ENCODE measurements at places on chromosomes 12 and 14. TPM values are rescaled to one million over a fixed set of nuclear protein-coding genes. Genes with fewer than 3 reads are reported as not detected.

FGF6 gene
- total RNA-seq = not detected

GPR137C gene
- 43.4 TPM for total RNA-seq

SDSL gene
- 5.1 TPM for total RNA-seq

DDX51 gene
- total RNA-seq = 12.0 TPM

PUS1 gene
- total RNA-seq = 7.4 TPM

ALG10 gene
- 30.9 TPM for total RNA-seq

APOF gene
- not detected for total RNA-seq

TSPAN9 gene
- 42.9 TPM for total RNA-seq

TMEM30B gene
- total RNA-seq = 0.23 TPM

RFLNA gene
- total RNA-seq = 8.8 TPM

FNTB gene
- total RNA-seq = 16.4 TPM

TMPRSS12 gene
- not detected for total RNA-seq

RPS6KL1 gene
- 39.9 TPM for total RNA-seq

SOAT2 gene
- total RNA-seq = not detected

NFE2 gene
- total RNA-seq = 1.8 TPM

KCNK10 gene
- total RNA-seq = 24.5 TPM
